ENCODE measurements at places on chromosomes 3 and 15.
A peak's percentile ranks its signal among the peaks of the same experiment; 100 is the strongest.

DNA sequence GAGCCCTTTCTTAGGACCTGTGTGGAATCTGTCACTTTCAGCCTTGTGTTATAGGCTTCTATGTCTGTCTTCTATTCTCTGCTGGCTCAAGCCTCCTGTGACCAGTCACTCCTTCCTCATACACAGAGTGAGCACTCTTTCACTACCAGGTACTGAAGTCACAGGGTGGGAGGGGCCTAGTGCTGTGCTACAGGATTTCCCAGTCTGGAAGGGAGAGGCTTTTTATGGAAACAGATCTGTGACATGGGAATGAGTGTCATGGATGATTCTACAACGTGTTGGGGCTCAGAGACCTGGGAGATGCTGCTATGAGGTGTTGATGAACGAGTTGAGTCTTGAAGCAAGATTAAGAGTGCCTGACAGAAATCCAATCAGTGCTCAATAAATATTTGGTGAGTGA lies 100.5 kb downstream of the PDCD6IP start:
- no peak for DNase-seq

DNA sequence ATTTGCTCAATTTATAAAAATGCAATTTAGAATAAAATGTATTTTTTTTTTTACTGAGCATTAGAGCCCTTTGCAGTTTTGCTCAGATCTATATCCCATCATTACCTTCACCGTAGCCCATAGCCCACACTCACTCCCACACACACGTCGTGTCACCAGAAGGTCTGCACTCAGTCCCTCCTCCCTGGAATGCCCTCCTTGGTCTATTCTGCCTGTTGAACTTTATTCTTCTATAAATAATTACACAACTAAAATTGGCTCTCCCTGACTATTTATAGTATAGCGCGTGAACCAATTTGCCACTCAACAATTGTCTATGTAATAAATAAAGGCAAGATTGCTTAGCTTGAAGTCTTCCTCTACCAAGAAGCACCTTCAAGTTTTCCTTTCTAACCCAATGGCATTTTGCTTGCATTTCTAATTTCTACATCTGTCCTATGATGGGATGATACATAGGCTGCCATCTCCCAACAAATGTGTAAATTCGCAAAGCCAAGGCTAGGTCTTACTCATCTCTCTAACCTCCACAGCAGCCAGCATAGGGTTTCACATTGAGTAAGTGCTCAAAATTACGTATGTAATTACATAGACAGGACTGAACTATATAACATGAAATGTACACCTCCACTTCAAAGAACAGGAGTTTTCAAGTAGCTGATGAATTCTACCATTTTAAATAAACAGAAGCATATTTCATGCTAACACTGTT lies 172.0 kb upstream of the HES1 start:
- no peak for DNase-seq

DNA sequence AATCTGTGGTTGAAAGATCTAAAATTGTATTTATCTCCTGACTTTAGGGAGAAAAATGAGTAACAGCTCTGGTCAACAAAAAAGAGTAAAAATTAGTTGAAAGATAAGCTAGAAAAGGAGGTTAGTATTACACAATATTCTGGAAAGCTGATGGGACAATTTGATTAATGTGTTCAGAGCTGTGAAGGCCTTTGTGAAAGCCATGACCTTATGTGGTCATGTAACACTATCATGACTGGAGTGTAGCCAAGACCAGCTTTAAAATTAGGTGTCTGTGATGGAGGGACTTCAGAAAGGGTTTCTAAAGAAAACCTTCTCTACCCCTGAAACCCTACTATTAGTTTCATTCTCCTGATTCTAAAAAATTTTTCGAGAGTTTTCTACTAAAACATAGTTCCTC lies 127.2 kb downstream of the NFKBIZ start:
- DNase-seq: peak; percentile 11

- no peak for DNase-seq
Observed at GRCh38 chr3:51717446-51717845, 10.6 kb downstream of the GRM2 start.

GRCh38 chr3:15923640-15924405 lies 126.0 kb upstream of the ANKRD28 start:
- DNase-seq: no peak

All from common myeloid progenitor, CD34-positive (primary cell).